ENCODE measurements at places on chromosomes 6 and 20.

- DNase-seq: no peak
These were observed at the start of gene GRM1 for GRCh38 chr6:146028851-146029572. GRM1 (plus strand) TSS chr6:146029062; CDS start chr6:146029518, 456 bp downstream.

DNA sequence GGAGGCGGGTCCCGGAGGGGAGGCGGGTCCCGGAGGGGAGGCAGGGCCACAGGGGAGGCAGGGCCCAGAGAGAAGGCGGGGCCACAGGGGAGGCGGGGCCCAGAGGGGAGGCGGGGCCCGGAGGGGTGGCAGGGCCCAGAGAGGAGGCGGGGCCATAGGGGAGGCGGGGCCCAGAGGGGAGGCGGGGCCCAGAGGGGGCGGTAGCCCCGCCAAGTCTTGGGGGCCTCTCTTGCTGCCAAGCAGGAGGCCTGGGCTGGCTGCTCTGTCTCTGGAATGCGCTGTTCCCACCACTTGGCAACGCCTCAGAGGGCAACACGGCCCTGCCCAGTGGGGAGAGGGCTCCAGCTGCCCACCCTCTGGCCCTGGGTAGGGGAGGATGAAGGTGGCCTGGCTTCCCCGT, 80.5 kb downstream of the YTHDF1 start:
- no peak for DNase-seq

GRCh38 chr20:44070139-44070900, 116.7 kb downstream of the JPH2 start:
- DNase-seq: no peak

GRCh38 chr6:148658681-148659430, 88.0 kb upstream of the UST start:
- DNase-seq: no peak

DNA sequence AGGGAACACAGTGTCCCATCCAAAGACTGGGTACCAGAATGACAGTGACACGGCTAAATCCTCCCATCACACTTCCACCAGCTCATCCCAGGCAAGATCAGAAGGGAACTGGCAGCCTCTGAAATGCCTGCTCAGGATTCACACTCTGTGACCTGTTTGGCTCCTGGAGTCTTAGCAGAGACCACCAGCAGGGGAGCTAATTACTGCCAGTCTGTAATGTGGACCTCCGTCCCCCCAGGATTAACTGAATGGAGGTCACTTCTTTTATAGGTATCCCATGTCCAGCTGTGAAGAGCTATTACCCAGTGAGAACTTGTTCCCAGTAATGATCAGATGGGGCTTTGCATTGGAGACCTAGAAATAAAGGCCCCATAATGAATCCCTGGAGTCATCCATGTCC, 45.2 kb downstream of the DEFB114 start:
- DNase-seq: no peak

DNA sequence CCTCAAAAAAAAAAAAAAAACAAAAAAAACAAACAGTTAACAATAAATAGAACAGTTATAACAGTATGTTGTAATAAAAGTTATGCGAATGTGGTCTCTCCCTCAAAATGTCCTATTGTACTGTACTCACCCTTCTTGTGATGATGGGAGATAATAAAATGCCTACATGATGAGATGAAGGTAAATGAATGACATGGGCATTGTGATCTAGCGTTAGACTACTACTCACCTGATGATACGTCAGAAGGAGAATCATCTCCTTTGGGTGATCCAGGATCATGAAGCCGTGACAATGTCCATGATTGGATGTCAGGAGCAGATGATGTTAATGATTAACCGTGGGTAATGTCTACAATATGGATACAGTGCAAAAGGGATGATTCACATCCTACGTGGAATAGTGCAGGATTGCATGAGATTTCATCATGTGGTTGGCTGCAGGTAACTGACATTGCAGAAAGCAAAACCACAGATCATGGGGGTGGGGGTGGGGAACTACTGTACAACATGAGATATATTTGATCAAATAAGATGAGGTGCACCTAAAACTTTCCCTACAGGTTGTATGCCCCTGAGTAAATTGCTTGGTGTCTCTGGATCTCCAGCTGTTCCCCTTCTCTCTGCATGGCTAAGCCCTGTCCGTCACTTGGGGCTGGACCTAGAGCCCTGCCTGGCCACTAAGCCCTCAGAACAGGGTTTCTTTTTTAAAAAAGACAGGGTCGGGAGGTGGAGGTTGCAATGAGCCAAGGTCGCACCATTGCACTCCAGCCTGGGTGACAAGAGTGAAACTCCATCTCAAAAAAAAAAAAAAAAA, 6.2 kb upstream of the RBCK1 start:
- DNase-seq: no peak

- no peak for DNase-seq
These were observed 855.8 kb upstream of the CITED2 start for GRCh38 chr6:140230282-140230681.
